Fibroblast of skin of scalp (primary cell): ENCODE measurements at places on chromosomes 5 and 9.
A peak's percentile ranks its signal among the peaks of the same experiment; 100 is the strongest.

- no peak for DNase-seq
These were observed 89.1 kb downstream of the KLHL3 start for GRCh38 chr5:137646761-137647160.

DNA sequence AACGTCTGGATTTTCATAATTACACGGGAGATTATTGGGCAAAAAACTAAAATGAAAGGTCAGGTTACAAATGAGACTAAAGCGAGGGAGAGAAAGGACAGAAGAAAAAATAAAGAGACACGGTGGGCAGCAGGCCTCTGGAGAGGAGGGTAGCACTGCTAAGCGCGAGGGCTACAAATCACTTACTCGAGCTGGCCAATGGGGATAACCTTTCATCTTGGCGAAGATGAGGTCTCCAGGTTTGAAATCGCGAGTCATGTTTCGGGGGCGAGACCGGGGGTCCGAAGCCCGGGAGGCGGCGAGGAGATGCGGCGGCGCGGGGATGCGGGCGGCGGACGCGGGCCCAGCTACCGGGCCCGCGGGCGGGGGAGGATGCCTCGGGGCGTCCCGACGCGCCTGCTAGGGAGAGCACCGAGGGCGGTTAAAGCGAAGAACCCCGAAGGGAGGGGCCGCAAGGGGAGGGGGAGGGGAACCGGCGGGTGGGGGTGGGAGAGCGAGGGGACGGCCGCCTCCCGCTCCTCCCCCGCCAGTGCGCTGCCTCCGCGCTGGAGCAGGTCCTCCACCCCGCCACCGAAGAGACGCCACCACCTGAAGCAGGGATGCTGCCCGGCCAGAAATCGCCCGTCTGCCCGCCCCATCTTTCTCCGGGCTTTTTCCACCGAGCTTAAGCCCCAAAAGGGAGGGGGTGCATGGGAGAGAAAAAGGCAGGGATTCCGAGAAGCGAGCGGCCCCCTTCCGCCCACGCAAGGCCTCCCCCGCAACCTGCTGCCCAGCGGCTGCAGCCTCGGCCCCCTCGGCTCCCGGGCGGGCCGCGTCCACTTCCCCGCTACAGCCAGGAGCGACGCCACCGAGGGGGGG is 610 bp downstream of the PSIP1 start:
- DNase-seq: peak; percentile 12

DNA sequence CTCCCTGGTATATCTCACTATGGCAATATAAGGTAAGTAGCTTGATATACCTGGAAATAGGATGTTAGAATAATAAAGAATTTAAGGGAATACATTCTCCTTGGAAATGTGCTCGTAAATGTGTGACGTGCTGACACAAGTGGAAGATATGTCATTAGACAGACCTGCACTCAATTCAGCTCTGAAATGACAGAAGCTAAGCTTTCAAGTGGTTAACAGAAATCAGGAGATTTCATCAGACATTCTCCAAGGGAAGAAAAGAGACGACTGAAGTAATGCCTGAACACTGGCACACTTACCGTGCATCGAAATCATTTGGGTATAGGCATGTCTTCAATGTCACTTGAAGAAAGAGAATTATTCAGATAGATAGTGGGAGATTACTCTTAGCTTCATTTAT is 933.3 kb upstream of the CTNND2 start:
- no peak for DNase-seq

DNA sequence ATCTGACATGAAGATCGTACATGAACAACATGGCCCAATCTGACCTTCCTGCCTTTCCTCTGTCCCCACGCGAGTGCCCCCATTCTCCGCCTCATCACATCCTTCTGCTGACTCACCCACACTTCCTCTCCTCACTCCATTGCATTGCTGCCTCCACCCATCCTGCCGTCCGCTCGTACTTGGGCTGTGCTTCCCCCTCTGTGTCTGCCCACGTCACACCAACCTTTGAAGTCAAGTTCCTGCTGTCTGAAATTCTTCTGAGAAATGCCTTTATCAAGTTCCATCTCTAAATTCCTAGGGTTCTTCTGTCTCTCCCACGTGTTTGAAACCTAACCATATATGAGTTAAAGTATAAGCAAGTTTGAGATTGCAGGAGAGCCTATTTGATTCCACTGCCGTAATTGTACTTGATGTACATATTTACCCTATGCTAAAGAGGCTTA is 18.0 kb upstream of the STARD4 start:
- DNase-seq: peak; percentile 80

DNA sequence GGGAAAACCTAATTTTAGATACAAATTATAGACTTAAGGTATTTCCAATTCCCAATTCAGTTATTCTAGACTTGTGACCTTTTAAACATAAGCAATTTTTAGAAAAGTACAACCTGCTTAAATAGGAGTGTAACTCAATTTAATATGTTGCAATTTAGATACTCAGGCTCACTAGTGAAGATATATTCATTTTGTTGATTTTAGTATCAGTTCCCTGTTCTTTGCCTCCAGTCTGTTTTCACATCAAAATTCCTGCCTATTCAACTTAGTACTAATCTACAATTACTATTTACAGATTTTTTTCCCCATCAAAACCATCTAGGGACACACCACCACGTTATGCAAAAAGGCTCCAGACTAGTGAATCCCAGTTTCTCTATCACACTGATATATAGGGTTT is 30.4 kb downstream of the PWWP2A start:
- no peak for DNase-seq

- DNase-seq: no peak
These were observed 45.8 kb upstream of the FCN1 start for GRCh38 chr9:134963546-134963945.

- DNase-seq: peak; percentile 84
These were observed 166.8 kb downstream of the NNT start for GRCh38 chr5:43769571-43770355.

DNA sequence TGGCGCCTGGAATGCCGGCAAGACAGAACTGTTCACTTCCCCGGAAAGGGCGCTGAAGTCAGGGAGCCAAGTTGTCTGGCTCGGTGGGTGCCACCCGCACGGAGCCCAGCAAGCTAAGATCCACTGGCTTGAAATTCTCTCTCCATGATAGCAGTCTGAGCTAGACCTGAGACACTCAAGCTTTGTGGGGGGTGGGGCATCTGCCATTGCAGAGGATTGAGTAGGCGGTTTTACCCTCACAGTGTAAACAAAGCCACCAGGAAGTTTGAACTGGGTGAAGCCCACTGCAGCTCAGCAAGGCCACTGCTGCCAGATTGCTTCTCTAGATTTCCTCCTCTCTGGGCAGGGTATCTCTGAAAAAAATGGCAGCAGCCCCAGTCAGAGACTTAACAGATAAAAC is 277.4 kb downstream of the SLCO4C1 start:
- DNase-seq: no peak

- DNase-seq: no peak
These were observed 44.4 kb downstream of the GADD45G start for GRCh38 chr9:89649039-89649691.

GRCh38 chr9:135514342-135515082 is 6.7 kb upstream of the LCN1 start:
- DNase-seq: no peak

- DNase-seq: no peak
These were observed 607 bp downstream of the SPEF2 start for GRCh38 chr5:35618304-35618636.

GRCh38 chr9:87684627-87685219 is 41.2 kb upstream of the CTSL start:
- DNase-seq: peak; percentile 18

GRCh38 chr5:167065794-167066193 is 1225.7 kb upstream of the WWC1 start:
- no peak for DNase-seq

DNA sequence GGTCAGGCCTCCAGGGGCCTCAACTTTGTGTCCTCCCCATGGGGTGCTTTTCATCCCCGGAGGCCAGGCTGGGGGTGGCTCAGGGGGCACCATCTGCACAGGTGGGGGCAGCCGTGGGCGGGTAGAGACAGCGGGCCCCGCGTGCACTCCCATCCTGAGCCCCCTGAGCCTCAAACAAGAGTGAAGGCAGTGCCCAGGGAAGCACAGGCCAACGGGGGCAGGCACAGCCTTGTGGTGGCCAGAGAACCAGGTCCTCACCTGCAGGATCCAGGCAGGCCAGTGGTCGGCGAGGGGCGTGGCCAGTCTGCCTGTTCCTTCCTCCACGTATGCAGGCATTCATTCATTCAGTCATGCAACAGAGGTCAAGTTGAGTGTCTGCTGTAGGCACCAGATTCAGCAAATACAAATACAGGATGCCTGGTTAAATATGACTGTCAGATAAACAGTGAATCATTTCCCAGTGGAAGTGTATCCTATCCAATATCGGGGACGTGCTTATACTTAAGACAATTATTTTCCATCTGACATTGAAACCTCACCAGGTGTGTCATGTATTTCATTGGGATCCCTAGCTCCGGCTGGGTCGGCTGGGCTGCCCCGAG is 22.3 kb downstream of the KCNT1 start:
- DNase-seq: no peak

- no peak for DNase-seq
These were observed 1.9 kb downstream of the SEMA4D start for GRCh38 chr9:89495824-89496560.

GRCh38 chr5:141172381-141173204 is at the start of gene PCDHB7:
Gene PCDHB7 (plus strand): TSS chr5:141172644. CDS start chr5:141172836, 192 bp downstream.
- DNase-seq: peak; percentile 24

DNA sequence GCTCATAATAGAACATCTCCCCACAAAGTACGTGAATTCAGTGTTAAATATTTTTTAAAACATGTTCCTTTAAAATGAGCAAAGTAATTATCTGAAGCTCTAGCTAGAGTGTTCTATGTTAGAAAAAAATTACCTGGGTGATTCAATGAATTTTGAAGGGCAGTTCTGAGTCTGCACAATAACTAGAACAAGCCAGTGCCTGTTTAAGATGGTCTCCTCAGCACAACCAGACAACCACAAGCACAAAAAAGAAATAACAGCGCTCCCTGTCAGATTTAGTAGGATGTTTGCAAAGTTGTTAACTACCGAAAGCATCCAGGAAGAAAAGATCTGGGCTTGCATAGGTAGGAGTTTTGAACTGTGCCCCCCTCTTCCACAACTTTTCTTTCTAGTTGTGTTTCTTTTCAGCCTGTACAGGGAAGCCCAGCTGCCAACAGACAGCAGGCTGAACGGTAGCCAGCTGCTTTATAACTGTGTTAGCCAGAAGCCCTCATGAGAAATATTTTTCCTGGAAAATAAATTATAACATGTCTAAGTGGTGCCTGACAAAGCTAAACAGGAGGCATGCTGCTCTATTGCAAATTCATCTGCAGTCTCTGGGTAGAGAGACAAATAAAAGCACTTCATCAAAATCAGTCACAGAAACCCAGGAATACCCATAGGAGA is 1026.9 kb downstream of the MAT2B start:
- no peak for DNase-seq

GRCh38 chr5:179914032-179914755 is 6.5 kb upstream of the TBC1D9B start:
- DNase-seq: peak; percentile 46

DNA sequence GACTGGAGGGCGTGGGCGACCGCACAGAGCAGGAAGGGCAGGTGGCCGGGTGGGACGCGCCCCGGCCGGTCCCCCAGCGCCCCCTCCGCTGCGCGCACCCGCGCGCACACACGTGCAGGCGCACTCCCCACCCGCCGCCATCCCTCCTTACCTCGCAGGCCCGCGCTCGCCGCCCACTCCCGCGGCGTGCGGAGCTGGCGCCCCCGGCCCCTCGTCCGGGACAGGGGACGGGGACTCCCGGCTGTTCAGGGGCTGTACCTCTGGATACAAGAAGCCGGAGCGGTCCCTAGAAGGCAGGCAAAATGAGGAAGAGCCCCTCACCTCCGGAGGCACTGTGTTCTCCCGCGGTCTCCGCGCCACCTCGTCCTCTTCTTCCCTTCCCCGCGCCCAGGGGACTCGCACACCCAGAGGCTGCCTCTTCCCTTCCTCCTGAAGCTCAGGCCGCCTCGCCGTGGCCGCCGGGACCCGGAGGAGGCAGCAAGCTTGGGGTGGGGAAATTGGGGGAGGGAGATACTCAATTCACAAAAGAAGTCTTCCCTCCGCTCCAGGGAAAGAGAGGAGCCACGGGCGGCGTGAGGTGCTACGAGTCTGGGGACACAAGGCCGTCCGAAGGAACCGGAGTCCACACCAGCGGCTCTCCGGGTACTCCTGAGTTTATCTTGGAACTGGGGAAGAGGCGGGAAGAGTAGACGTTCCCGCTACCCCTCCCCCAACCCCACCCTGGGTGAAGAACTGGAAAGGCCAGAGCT is 1.4 kb upstream of the GABRB2 start:
- no peak for DNase-seq

- DNase-seq: peak; percentile 24
These were observed 283.9 kb upstream of the ADAMTSL1 start for GRCh38 chr9:18189871-18190670.

- DNase-seq: no peak
These were observed 22.5 kb upstream of the GLIPR2 start for GRCh38 chr9:36113999-36114398.

DNA sequence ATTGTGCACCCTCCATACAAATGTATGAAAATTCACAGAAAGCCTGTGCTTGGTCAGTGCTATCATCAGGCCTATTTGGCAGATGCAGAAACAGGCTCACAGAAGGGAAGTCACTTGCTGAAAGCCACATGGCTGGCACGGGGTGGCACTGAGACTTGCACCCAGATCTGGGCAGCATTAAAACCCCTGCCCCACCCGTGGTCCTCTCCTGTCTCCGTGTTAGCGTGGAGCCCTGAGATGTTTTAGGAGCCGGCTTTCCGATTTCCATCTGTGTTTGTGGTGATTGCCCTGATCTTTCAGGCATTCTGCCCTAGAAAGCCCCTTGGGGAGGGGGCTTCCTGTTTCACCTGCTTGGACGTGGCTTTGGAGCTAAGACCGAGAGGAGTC is 102.2 kb upstream of the IER5L start:
- DNase-seq: no peak

- DNase-seq: peak; percentile 13
These were observed 95.7 kb downstream of the ANKH start for GRCh38 chr5:14775857-14776256.

DNA sequence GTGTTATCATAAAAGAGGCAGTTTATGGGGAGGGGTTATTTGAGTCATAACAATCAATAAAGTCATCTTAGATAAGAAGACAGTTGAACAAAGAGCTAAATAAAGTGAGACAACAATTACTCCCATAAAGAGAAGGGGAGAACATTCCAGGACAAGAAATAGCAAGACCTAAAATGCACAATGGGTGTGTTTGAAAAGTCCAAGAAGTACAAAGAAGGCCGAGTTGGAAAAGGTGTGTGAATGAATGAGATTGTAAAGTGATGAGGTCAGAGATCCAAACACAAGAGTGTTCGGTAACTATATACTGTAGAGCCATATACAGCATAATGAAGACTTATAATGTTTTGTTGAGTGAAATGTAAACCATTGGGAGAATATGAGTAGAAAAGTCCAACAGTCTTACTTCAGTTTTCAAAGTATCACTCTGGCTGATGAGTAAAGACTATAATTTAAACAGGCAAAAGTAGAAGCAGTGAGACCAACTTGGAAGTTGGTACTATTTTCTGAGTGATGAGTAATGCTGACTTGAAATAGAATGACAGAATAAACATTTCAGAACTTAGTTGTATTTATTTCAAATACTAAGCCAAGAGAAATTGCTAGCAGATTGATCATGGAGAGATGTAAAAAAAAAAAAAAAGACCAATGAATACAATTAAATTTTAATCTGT is 868.7 kb upstream of the CDH9 start:
- no peak for DNase-seq
